LNCaP clone FGC (cell line): ENCODE measurements at places on chromosomes 5 and 9.
A peak's percentile ranks its signal among the peaks of the same experiment; 100 is the strongest.

GRCh38 chr9:107025260-107026035 lies 162.5 kb downstream of the ZNF462 start:
- DNase-seq: no peak

- peak; percentile 23 for DNase-seq
Measured at GRCh38 chr9:18493451-18493993, 19.6 kb downstream of the ADAMTSL1 start.

- DNase-seq: no peak
Measured at GRCh38 chr9:137114613-137115393, at the start of gene DPP7. DPP7 (minus strand) TSS chr9:137114733; CDS start chr9:137114713, 20 bp downstream.

DNA sequence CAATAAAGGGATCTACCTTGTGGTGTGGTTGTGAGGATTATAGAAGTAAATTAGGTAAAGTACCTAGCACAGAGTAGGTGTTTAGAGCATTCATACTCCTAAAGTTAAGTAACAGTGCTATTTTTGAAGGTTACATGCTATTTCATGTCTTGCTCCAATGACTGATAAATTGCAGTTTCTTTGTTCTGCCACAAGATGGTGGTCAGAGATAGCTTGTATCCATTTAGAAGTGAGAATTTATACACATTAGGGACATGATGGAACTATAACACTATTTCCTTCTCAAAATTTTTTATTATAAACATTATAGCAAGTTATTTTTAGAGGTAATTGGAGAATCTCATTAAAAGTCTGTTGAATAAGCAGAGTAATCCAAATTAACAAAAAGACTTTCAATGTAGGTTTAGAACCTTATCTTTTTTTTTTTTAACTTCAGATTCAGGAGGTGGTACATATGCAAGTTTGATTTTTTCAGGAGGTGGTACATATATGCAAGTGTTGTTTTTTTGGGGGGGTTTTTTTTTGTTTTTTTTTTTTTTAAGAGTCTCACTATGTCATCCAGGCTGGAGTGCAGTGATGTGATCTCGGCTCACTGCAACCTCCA lies 17.1 kb downstream of the MTREX start:
- DNase-seq: no peak

- no peak for DNase-seq
Measured at GRCh38 chr5:88298425-88298824, 29.8 kb upstream of the TMEM161B start.

DNA sequence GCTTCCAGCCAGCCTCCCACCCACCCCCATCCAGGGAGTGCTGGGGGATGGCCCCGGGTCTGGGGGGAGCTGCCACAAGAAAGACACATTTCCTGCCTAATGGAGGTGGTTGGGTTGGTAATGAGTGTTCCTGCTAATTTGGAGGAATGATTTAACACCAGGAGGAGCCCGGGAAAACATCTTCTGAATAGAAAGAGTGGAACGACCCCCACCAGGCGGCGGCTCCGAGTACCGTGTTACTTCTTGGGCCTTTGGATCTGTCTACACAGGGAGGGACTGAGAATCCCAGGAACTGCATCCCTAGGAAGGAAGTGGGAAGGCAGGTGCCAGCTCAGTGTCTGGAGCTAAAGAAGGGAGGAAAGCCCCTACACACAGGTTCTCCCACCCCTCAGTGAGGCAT lies 64.6 kb downstream of the TSPAN17 start:
- no peak for DNase-seq

DNA sequence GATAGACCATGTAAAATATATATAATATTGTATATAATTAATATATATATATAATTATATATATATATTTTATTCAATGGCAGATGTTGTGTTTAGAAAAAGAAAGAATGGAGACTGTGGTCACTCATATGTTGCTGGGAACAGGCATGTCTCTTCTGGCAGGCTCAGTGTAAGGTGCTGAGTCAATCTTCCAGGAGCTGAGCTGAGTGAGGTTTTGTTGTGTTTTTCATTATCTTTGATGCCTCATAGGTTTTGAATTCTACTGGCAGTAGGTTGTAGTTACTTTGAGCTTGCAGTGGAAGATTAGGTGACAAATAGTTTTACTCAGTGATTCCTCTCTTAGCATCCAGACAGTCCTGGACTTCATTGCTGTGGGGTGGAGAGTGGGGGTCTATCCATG lies 561.3 kb downstream of the IRX1 start:
- no peak for DNase-seq

GRCh38 chr9:127792417-127793031 lies 6.7 kb downstream of the CDK9 start:
- DNase-seq: no peak

DNA sequence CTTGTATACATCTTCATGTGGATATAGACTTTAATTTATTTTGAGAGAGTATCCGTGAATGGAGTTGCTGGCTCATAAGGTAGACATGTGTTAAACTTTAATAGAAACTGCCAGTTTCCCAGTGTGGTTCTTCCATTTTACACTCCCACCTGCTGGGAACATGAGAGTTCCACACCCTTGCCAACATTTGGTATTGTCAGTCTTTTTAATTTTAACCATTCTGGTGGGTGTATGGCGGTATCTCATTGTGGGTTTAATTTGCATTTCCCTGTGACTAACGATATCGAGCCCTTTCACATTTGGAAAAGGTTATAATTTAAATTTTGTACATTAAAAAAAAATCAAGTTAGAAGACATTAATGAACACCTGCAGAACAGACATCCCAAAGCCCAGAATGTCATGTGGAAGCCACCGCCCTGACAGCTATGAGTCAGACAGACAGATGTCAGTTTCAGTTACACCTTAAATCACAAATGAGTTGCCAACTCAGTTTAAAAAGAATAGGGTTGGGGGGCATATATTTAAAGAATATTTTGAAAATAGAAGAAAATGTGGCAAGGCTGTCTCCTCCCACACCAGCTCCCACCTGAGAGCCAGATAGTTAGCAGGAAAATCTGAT lies 36.9 kb downstream of the ANKRD33B start:
- DNase-seq: no peak

GRCh38 chr5:130109152-130109551 lies 204.9 kb downstream of the CHSY3 start:
- DNase-seq: no peak

DNA sequence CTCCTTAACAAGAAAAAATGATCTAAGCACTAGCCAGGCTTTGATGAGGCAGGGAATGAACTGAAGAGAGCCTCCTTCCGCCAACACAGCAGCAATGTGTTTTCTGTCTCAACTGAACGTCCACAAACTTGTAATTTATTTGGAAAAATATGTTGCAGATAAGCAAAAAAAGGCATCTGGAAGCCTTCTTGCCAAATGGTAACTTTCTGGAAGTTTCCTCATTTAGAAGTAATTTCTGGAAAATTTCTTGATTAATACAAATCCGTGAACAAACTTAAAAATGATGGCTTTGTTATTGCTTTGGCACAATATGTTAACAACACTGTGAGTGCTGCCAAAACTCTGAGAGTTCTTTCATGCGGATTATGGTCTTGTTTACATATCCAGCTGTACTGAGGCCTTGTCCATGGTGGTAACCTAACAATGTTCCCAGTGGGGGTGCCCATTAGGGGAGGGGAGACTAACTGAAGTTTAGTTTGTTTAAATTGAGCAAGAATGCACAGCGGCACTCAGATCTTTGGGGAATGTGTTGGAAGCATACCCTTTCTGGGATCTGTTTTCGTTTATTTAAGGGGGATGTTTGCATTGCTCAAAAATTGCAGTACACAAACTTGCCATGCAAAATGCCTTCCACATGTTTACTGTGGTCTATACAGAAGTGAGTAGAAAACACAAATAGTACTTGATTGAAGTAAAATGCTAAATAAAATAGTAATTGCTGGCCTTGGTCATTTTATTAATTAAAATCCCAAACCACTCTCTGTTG lies 334.7 kb downstream of the NR2F1-AS1 start:
- DNase-seq: no peak

DNA sequence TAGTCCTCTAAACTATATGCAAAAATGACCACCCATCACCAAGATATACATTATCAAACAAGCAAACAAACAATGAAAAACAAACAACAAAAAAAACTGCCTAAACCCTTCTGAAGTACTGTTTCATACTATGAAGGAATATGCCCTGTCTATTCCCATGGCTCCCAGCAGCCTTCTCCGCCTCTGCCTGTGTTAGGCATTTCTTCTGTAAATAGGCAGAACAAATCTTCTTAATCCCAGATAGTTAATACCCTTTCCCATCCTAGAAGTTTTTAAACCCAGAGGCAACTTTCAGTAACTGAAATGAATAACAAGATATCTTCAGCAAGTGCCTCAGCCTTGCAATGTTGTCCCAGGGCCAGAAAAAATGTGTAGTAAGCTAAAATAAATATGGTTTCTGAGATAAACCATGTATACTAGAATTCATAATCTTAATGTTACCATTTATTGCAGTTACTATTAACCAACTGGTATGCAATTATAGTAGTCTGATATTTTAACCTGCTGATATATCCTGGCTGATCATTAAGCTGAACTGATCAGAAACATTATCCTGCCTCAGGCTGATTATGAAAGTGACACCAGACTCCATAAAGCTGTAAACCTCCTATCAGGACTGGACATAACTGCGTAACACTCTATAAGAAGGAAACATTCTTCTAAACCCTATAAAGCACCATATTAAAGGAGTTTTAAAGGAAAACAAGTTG lies 68.5 kb downstream of the ANKRD31 start:
- no peak for DNase-seq

DNA sequence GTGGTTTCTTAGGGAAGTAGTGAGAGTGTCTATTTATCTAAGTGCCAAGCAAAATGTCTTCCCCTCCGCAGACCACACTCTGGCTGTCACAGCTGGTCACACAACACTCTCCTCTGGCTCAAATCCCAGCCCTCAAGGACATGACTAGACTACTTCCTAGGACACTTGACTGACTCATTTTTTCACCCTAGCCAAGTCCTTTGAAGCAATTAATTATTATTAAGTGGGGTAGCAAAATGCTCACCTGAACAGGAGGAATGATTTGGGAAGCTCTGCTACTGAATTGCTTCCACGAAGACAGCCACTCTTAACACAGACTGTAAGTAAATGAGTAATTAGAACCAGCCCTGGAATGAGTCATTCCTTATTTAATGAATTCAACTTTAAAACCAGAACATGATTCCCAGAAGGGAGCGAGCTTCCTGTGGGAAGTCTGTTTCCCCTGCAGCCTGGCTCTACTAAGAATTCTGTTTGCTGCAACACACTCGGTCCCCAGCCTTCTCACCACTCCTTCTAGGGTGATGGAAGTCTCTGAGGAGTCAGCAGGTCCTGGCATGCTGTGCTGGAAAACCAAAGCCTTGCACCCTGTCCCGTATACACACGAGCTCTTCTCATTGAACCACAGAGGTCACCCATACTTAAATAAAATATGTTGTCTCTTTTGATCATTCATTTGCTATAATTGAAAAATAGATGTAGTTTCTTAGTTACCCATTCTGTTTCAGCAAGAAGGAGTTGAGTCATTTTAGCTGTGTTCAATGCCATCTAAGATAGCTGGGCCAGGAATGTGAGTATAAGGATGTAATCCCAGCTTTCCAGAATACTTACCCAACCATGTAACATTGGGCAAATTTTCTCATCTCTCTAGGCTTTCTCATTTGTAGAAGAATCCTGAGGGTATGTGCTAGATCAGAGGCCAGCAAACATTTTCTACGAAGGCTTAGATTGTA lies 218.6 kb upstream of the RASEF start:
- DNase-seq: peak; percentile 37

DNA sequence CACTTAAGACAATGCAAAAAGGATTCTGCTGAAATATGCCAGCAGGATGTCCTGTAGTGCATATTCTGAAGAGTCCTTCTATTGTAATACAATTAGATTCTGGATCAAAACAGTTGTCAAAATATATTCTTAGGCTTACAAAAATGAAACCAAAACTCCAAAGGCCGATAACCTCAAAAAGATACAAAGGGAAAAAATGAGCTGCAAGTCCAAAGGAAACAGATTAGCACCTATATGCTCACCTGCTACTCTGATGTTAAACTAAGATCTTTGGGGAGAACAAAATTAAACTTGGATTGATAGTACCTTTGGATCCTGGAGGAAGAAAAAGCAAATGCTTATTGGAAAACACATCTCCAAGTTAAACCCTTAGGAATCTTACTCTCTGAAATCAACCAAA lies 397.1 kb downstream of the SPATA31D1 start:
- no peak for DNase-seq

DNA sequence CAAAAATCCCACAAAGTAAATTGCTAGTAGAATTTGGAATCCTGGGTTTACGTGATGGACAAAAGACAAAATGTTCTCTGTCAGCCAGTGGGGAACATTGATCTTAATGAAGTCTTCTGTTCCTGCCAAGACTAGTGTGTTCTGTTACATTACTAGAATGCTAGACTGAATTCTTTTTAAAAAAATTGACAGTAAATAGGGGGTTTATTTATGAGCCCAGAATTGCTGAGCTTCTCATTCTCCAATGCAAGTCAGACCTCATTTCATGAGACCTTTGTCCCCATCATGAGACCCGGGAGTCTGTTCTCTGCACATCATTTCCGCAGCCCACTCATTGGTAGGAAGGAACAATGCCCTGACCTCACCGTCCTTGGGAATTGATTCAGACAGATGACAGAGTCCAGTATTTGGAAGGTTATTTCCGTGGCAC lies 173.8 kb upstream of the OTULINL start:
- DNase-seq: no peak
